ENCODE measurements at places on chromosomes 16 and 17.

GRCh38 chr17:1203111-1203966, 23.6 kb upstream of the ABR start:
- peak; percentile 44 for DNase-seq

GRCh38 chr17:77503916-77504651, 363.3 kb downstream of the SEC14L1 start:
- DNase-seq = no peak

GRCh38 chr17:34437188-34437587, 74.2 kb upstream of the CCL1 start:
- DNase-seq = no peak

GRCh38 chr17:76517638-76518038, 16.4 kb upstream of the RHBDF2 start:
- no peak for DNase-seq

DNA sequence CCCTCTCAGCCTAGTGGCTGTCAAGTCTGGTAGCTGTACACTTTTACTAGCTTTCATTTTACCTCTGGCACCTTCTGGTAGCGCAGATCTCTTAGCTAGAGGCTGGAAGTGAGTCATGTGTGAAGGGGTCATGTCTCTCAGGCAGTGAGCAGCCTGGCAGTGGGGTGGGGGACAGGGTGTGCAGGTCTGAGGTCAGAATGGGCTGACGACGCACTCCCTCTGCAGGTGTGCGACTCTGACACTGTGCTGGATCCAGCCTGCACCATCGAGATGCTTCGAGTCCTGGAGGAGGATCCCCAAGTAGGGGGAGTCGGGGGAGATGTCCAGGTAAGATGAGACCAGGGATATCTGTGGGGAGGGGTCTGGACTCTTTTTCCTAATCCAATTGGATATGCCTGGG, 7.8 kb downstream of the HAS3 start:
- DNase-seq = no peak

DNA sequence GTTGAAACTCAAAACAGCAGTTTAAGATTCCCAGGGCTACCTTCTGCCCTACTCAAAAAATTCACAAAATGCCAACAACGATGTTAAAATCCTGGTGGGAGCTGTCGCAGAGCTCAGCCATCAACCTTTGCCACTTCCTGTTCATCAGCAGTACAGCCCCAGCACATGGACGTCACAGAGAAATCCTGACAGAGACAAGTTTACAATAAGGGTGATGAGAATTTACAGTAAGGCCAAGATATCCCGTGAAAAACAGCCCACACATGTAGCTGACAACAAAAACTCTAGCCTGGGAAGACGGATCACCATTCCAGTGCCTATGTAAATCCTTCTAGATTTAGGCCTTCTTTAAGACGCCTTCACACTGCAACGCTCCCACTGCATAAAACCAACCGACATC, 18.8 kb downstream of the USP22 start:
- DNase-seq = no peak

DNA sequence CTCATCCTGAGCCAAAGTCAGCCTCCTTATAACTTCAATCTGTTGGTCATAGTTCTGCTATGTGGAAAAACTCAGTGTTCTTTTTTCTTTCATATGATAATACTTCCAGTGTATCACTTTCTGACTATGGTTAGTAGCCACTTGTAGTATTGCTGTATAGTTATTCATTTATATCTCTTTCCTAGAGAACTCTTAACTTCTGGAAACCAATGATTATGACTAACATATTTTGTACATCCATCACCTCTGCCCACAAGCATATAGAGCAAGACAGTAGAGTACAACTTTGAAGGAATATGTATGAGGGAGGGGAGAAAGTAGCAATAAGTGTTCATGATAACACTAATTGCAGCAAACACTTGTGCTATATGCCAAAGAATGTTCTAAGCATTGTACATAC, 38.6 kb downstream of the COX10 start:
- no peak for DNase-seq

DNA sequence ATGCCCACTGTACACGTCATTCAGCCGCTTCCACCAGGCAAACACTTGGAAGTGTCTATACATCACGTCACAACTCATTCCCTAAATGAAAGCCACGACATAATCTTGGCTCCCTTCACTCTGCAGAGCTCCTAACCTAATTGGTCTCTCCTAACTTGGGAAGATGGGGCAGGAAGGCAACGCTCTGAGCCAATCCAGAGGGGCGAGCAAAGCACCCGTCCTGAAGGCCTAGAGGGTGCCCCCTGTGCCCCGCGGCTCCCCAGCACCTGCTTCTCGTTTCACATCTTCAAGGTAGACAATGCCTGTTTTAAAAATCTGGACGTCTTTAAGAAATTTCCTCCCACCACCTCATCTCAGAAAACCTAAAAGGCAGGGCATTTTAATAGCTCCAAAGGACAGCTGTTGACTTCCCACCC, 1.0 kb downstream of the CSNK2A2 start:
- no peak for DNase-seq

DNA sequence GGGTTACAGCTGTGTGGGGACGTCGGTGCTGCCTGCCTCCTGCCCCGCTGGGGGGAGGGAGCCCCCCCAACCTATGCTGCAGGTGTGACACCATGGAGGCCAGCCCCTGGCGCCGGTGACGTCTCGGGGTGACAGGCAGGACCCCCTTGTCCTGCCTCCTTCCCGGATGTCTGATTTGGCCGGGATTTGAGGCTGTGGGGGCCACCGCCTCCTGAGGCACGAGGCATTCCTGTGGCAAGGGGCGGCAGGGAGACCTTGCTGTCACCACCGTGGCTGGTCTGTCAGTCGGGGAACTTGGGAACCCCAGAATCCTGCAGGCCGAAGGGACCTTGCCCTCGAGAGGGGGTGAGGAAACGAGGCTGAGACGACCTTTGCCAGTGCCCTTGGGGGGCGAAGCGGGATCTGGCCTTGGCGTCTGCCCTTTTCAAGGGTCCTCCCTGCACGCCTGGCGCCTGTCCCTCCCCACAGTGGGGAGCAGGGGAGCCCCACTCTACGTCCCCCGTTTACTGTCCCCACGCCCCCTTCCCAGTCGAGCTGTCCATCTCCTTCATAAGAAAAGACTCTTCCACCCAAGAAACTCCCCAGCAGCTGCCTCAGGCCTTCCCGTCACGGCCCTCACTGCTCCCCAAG, 74.4 kb downstream of the METRNL start:
- no peak for DNase-seq

GRCh38 chr17:32876417-32877163, at the start of gene MYO1D:
Gene MYO1D (minus strand): TSS chr17:32877124. CDS start chr17:32876872, 252 bp downstream.
- DNase-seq = peak; percentile 68

- DNase-seq = no peak
Observed at GRCh38 chr16:4790261-4790660, 2.1 kb upstream of the SEPTIN12 start.

GRCh38 chr17:17776889-17777288, 59.9 kb downstream of the SREBF1 start:
- no peak for DNase-seq

GRCh38 chr16:72711823-72712222, 336.1 kb downstream of the ZFHX3 start:
- DNase-seq = no peak

GRCh38 chr17:7346761-7347614, 5.0 kb upstream of the KCTD11 start:
- no peak for DNase-seq

GRCh38 chr16:68519225-68519745, 19.8 kb upstream of the ZFP90 start:
- DNase-seq = no peak

GRCh38 chr16:52073024-52073423, 473.9 kb downstream of the TOX3 start:
- no peak for DNase-seq

DNA sequence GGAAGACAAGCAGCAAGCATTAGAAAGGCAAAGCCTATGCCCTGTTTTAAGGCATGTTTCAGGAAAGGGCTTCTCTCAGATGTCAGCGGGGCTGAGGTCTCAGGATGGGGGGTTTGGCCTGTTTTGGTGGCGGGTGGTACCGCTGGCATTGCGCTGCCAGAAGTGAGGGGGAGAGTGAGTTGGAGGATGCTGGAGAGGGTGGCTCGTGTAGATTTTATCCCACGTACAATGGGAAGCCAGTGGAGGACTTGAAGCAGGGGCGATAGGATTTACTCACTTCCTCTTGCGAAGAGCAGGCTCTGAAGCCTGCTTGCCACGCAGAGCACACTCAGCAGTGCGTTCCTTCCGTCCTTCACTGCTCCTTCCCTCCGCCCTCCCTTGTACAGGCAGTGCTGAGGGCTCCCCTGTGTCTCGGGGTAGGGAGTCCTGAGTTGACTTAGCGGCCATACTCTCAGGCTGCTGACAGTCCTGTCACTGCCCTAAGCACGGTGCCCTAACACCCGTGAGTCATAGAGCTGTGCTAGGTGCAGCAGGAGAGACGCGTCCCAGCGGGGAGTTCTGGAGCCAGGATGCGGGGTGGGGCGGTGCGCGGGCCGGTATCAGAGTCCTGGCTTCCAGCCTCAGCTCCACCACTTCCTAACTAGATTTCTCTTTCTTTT, 113.1 kb downstream of the SNX29 start:
- no peak for DNase-seq

DNA sequence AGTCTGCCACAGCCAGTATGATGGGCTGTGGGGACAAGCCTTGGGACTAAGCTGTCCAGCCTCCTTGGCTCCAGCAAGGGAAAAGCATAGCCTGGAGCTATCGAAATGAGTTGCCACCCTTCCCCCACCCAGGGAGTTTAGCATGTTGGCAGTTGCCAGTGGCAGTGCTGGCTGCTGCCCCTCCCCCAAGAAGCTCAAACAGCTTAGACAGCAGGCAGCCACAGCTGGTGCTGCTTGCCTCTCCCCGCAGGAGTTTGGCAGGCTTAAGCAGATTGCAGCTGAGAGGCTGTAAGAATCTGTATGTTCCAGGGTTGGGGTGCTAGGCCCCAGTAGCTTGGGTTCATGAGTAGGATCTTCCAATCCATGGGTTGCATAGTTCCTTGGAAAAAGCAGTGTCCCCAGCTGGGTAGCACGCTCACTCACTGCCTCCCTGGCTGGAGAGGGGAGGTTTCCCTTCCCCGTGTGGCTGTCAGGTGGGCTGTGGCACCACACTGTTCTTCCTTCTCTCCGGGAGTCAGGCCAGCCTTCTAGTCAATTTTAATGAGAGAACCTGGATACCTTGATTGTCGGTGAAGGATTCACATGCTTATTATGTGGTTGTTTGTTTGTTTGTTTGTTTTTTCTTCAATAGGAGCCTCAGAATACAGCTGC, 506.1 kb downstream of the CDH11 start:
- no peak for DNase-seq

GRCh38 chr17:81466564-81467472, 45.8 kb downstream of the ACTG1 start:
- no peak for DNase-seq

GRCh38 chr17:30426292-30426691, 47.6 kb downstream of the CPD start:
- no peak for DNase-seq

GRCh38 chr17:21089933-21090901, 36.5 kb upstream of the DHRS7B start:
- DNase-seq = no peak

DNA sequence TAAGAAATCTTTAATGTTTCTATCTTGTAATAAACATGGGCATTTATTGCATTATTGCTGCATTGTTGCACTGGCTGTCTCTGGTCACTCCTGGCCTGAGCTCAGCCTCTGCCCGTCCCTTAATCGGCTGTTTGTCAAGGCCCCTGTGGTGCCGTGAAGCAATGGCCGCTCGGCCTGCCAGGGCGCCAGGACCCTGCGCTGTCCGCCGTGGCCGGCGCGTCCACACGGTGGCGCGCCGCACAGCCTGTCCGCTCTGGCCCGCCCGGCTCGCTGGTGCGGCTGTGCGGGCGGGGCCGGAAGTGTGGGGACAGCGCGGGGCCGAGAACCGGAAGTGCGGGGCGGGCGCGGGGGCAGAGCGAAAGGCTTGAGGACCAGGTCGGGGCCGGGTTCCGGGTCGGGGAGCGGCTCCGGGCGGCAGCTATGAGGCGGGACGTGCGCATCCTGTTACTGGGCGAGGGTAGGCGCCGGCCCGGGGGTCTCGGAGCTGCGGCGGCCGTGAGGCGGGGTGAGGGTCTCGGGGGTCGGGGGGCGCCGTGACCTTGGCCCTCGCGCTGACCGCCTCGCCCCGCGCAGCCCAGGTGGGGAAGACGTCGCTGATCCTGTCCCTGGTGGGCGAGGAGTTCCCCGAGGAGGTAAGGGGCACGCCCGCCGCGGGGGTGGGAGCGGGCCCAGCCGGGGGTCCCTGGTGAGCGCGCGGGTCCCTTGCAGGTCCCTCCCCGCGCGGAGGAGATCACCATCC, at the start of gene RHOT2:
Gene RHOT2, plus strand, starts transcription at position 353 of the 739 bp plus-strand sequence. Its CDS starts 68 bp downstream, at position 421.
- DNase-seq = peak; percentile 91

- DNase-seq = no peak
Observed at GRCh38 chr16:11700264-11701029, 32.2 kb downstream of the SNN start.

DNA sequence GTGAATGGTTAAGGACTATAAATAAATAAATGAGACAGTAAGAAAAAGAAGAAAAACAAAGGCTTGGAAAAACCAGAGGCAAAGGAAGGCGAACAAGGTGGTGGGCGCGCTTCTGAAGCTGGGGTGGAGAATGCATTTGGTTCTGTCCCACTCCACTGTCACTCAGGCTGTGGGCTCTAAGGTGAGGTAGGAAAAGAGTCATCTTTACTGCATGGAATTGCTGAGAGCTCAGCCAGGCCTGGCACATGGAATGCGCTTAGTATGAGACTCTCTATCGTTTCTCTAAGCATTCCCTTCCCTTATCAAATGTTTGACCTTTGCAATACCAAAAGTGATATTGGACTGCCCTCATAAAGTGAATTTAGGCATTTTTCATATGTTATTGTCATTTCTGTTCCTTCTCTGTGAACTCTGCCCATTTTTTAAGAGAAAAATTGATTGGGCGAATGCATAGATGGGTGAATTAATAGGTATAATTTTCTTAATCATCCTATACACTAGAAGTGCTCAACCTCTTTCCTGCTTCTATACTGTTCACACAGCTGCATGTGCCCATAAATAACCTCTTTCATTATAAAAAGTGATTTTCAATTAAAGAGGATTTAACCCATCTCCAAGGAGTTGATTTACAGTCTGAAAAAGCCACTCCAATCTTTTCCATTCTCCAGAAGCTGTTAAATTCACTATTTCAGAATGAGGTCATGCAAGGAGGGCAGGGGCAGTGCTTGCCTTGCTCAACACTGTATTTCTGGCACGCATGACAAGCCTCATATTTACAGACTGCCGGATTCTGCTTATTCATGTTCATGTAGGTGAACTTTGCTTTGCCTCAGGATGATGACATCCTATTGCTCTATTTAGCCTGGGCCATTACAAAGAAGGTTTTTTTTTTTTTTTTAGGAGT, 87.7 kb downstream of the MYH10 start:
- DNase-seq = no peak

GRCh38 chr16:57594531-57595031, 33.8 kb upstream of the ADGRG1 start:
- DNase-seq = no peak

GRCh38 chr16:82470016-82470415, 156.8 kb upstream of the CDH13 start:
- no peak for DNase-seq
